ENCODE measurements at places on chromosomes 2 and 18. TPM values are rescaled to one million over a fixed set of nuclear protein-coding genes. Genes with fewer than 3 reads are reported as not detected.

Gene RGPD4
- total RNA-seq = not detected

GRCh38 chr2:64300066-64300465 lies 153.9 kb upstream of the LGALSL start:
- DNase-seq = no peak

DNA sequence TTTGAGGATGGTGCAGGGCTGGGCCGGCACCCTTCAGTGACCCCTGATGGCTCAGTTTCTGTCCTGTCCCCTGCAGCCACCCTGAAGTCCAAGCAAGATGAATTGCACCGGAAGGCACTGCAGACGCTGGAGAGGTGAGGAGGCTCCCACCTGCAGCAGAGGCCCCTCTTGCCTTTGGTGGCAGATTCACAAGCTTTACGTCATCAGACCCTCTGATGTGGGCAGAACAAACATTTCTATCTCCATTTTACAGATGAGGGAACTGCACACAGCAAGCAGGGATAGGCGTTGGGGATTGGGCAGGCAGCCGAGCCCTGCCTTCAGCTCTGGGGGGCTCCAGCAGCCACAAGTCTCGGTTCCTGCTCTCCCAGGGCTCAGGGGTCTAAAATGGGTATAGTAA lies 107.7 kb upstream of the MCFD2 start:
- DNase-seq = no peak

- no peak for DNase-seq
Observed at GRCh38 chr2:105781274-105781978, 36.7 kb downstream of the NCK2 start.

DNA sequence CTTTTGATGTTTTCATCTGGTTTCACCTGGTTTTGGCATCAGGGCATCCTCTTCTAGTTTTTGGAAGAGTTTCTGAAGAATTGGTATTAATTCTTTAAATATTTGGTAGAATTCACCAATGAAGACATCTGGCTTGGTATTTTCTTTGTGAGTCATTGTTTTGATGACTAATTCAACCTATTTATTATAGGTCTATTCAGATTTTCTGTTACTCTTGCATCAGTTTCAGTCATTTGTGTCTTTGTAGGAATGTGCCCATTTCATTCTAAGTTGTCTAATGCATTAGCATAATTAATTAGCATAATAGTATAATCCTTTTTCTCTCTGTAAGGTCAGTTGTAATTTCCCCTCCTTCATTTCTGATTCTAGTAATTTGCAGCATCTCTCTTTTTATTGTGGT lies 8.0 kb downstream of the GNLY start:
- no peak for DNase-seq

- no peak for DNase-seq
Observed at GRCh38 chr2:69345434-69345833, 41.6 kb downstream of the GFPT1 start.

GRCh38 chr2:145930318-145930717 lies 1410.4 kb upstream of the ZEB2 start:
- DNase-seq = no peak

Measured in A673 (cell line).